ENCODE measurements at places on chromosomes 1 and 21.
A peak's percentile ranks its signal among the peaks of the same experiment; 100 is the strongest.

DNA sequence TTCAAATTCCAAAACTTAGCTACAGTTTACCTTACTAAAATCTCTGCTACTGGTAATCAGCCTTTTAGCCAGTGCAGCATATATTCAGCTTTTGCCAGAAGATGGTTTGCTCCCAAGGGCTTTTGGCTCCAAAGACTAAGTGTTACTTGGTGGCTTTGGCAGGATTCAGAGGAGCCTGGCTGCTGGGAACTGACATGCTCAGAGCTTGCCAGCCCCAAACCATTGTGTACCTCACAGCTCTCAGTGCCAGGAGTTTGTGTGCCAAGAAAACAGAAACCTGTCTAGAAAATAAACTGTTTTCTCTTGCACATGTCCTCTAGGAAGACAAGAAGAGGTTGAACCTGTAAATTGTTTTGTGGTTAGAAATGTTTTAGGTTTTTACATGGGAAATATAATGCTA, 315.9 kb downstream of the ST6GALNAC3 start:
- DNase-seq = no peak

DNA sequence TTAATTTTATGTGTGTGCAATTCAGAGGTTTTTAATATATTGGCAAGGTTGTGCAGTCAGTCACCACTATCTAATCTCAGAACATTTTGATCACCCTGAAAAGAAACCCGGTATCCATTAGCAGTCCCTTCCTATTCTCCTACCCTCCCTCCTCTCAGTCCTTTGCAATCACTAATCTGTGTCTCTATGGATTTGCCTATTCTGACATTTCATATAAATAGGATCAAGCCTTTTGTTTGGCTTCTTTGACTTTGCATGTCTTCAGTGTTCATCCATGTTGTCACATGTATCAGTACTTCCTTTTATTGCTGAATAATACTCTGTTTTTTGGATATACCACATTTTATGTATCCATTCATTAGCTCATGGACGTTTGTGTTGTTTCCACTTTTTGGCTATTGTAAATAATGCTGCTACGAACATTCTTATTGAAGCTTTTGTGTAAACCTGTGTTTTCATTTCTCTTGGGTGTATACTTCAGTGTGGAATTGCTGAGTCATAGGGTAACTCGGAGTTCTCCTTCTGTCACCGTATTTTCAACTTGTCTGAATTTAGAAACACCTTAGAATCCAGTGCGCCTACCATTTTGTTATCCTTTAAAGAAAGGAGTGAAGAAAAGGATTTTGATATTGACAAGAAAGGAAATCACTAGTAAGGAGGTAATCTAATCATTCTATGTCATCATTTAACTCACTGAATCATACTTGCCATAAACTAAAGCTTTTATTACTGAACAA, 3.4 kb downstream of the CEP85 start:
- DNase-seq = peak; percentile 8

DNA sequence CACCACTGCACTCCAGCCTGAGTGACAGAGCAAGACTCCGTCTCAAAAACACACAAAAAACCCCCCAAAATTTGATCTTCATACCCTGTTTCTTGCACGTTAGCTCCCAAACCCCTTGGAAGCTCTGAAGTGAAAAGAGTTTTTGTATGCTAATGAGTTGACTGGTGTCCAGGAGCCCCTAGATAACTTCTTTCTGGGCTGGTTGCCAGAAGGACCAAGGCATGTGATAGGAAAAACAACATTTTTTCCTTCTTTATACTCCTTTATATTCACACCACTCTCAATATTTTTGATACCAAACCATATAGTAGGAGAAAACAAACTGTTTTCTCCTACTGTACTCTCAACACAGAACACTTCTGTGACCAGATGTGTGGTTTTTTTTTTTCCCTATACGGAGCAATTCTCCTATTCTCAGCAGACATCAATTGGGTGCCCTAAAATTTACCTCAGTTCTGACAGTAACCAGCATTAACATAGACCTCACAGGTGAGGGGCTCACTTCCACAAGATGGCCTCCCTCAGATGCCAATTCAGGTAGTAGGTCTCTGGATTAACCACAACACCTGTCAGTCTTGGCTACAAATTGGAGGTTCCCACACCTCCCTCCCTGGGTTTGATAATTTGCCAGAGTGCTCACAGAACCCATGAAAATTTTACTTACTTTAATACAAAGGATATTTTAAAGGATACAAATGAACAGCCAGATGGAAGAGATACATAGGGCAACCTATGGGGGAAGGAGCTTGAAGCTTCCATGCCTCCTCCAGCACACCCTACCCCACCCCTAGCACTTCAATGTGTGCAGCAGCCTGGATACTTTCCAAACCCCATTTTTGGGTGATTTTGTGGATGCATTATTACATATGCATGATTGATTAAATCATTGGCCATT, 25.6 kb downstream of the ZYG11B start:
- DNase-seq = no peak

DNA sequence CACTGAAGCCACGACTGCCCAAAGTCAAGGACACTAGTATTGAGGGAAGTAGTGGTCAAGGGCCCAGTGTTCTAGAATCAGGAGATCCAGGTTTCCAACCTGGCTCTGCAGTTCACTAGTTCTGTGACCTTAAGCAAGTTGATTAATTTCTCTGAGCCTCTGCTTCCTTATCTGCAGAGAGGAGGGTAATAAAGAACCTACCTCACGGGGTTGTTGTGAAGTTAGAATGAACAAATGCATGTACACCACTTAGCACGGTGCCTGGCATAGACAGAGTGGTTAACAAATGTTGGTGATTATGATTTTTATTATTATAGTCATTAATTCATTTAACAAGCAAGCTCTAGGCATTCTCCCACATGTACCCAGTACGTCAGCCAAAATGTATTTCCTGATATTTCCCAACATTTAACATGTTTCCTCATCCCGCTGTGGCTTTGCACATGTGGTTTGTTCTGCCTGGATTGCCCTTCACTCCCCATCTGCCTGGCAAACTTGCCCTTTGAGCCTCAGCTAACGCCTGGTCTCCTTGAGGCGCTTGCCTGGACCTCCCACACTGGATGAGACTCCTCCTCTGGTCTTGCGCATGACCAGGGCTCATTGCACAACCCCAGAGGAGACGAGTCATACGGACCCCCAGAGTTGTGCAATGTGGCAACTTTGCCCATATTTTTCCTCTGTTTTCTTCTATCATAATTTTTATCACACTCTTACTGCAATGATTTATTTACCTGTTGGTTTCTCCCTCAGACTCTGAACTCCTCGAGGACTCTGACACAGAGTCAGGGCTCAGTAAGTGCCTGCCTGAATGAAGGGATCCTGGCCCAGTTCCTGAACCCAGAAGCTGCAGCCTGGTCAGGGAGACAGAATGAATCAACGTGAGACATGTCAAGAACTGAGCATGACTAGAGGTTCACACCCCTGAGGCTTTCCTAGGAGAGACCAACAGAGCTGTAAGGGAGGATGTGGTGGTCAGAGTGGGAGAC, 20.7 kb upstream of the MFSD2A start:
- peak; percentile 97 for DNase-seq

GRCh38 chr1:87156124-87156523, 172.6 kb upstream of the LMO4 start:
- DNase-seq = no peak

GRCh38 chr1:186636786-186637185, 43.4 kb downstream of the PTGS2 start:
- DNase-seq = no peak

- DNase-seq = peak; percentile 83
Measured at GRCh38 chr1:178501705-178502329, 5.1 kb upstream of the CLEC20A start.

DNA sequence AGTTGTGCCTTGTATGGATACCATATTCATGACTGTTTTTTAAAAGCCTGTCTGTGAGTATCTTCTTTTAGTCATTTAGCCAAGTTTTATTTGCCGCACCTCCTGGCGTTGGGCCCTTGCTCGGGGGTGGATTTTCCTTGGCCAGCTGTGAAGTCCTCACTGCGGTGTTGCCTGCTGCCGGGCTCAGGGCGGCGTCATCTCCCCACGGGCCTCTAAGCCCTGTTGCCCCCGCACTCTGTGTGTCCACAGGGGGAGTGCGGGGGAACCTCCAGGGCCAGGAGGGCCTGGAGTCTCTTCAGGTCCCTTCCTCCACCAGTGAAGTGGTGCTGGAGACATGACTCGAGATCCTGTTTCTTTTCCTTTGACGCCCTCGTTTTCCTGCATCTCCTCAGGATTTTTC, 65.8 kb upstream of the DIP2A start:
- DNase-seq = no peak

GRCh38 chr1:248783367-248783766, 27.8 kb upstream of the LYPD8 start:
- no peak for DNase-seq

GRCh38 chr1:73475316-73475870, 722.6 kb downstream of the LRRIQ3 start:
- no peak for DNase-seq

DNA sequence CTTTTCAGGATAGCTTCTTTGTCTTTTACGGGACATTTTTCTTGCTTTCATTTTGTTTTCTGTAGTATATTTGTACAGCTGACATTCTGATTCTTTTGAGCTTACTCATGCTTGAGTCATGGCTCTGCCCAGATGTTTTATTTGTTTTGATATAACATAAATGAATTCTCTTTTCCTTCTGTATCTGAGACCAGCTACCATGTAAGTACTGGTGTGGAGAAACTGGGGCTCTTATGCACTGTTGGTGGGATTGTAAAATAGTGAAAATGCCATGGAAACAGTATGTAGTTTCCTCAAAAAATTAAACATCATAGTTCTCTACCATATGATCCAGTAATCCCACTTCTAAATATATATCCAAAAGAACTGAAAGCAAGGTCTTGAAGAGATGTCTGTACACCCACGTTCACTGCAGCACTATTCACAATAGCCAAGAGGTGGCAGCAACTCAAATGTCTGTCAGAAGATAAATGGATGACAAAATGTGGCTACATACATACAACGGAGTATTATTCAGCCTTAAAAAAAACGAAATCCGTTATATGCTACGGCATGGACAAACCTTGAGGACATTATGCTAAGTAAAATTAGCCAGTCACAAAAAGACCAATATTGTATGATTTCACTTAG, 61.4 kb downstream of the EIF2B3 start:
- DNase-seq = peak; percentile 60

- no peak for DNase-seq
Measured at GRCh38 chr1:48228156-48228555, 5.6 kb downstream of the SLC5A9 start.

DNA sequence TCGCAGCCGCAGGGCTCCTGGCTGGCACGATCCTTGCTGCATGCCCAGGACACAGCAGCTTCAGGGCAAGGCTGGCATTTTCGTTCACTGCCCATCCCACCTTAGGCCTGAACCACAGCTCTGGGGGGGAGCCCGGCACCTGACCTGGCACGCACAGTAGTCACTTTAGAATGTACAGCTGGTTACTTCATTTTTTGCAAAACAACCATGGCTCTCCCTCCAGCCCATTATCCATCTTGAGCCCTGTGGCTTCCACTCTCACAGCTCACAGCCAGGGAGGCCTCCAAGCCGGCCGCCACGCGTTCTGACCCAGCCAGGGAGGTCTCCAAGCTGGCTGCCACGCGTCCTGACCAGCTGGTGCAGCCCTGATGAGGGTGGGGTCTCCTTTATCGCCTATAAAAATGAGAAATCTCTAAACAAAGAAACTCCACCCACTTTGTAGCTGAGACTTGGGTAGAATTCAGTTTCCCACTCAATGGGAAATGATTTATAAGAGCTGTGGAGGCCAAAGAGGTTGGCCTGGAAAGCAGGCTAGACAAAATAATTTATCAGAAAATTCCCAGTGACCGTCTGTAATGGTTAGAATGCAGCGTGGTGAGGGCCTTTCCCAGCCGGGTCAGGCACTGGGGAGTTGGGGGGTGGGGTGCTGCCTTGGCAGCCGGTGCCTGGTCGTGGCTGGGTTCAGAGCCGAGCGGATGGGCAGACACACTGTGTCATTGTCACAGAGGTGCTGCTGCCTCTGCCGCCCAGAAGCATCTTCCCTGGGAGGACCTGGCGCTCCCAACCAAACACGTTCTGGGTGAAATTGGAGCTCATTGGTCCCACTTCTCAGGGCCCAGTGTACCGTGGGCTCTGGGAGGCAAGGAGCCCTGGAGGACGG, 54.6 kb upstream of the ACTRT2 start:
- no peak for DNase-seq

DNA sequence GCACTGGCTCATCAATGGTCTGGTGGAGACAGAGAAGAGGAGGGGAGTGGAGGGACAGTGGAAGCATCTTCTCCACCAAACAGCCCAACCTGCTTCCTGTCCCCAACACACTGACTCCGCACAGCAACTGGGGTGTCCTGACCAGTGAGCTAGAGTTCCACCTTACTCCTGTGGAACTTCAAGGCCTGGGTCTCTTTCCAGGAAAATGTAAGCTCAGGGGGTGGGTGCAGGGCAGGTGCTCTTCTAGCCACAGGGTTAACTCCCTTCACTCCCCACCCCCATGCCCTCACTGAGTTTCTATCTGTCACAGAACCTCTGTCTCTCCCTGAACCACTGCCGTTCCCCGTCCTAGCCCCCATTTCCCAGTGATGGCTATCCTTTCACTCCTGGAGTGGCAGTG, 876 bp downstream of the MOB3C start:
- DNase-seq = no peak

DNA sequence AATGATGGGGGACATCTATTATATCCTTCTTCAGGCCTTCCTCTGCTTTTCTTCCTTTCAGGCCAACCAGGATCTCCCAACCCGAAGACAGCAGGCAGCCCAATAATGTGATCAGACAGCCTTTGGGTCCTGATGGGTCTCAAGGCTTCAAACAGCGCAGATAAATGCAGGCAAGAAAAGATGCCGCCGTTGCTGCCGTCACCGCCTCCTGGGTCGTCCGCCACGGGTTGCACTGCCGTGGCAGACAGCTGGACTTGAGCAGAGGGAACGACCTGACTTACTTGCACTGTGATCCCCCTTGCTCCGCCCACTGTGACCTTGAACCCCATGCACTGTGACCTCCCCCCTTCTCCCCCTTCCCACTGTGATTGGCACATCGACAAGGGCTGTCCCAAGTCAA, 27.9 kb downstream of the SZRD1 start:
- DNase-seq = no peak

- DNase-seq = peak; percentile 36
Measured at GRCh38 chr21:46191257-46191685, 7.0 kb upstream of the SPATC1L start.

DNA sequence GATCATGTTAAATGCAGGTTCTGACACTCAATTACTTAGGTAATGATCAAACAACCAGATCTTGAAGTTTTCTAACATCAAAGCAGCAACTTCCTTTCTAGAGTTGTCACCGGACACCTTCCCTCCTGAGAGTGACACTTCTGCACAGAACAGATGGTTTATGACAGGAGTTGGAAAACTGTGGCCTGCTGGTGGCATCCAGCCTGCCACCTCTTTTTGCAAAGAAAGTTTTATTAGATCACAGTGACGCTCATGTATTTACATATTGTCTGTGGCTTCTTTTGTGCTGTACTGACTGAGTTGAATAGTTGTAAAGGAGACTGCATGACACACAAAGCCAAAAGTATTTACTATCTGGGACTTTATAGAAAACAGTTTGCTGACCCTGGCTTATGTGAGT, 28.3 kb downstream of the DDR2 start:
- no peak for DNase-seq

GRCh38 chr1:206116873-206117150, 376 bp downstream of the AVPR1B start:
- no peak for DNase-seq
